ENCODE measurements at places on chromosomes 4 and X. TPM values are rescaled to one million over a fixed set of nuclear protein-coding genes. Genes with fewer than 3 reads are reported as not detected.

PCDH18 gene
- total RNA-seq: 181 TPM

ARL13A gene
- not detected for total RNA-seq

KCNE5 gene
- not detected for total RNA-seq

CSAG3 gene
- total RNA-seq: not detected

PI4K2B gene
- total RNA-seq: 22.9 TPM

NPY1R gene
- total RNA-seq: 1.6 TPM

UVSSA gene
- total RNA-seq: 10.8 TPM

CTAG1A gene
- total RNA-seq: not detected

PABPC1L2B gene
- not detected for total RNA-seq

DNA sequence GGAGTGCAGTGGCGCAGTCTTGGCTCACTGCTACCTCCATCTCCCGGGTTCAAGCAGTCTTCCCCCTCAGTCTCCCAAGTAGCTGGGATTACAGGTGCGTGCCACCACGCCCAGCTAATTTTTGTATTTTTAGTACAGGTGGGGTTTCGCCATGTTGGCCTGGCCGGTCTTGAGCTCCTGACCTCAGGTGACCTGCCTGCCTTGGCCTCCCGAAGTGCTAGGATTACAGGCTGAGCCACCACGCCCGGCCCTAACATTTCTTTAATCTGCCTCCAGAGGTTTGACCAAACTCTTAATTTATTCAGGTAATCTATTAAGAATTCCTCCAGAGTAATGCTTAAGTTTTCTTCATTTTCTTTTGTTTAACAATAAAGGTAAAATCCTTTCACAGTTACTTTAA, 171.0 kb downstream of the RAPGEF2 start:
- no peak for DNase-seq

GRCh38 chr4:3301450-3302172, 8.8 kb downstream of the RGS12 start:
- DNase-seq: no peak

GRCh38 chr4:145679991-145680455, at the start of gene C4orf51:
Gene C4orf51 (plus strand): TSS chr4:145680146. CDS start chr4:145680204, 58 bp downstream.
- DNase-seq: peak; percentile 56

- no peak for DNase-seq
Observed at GRCh38 chrX:154819771-154820341, 14.6 kb upstream of the MPP1 start.

- DNase-seq: peak; percentile 94
Observed at GRCh38 chr4:38069271-38069760, 109.1 kb downstream of the PTTG2 start.

GRCh38 chr4:185171373-185172071, 28.5 kb downstream of the SLC25A4 start:
- no peak for DNase-seq

DNA sequence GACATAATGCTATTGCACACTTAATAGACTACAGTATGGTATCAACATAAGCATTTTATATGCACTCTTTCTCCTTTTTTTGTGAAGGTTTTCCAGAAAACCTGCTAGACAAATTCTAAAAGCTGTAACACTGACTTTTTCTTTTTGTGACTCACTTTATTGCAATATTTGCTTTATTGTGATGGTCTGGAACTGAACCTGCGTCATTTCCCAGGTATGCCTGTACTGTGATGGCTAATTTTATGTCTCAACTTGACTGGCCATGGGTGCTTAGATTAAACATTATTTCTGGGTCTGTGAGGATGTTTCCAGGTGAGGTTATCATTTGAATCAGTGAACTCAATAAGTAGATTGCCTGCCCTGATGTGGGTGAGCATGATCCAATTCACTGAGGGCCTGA, 35.5 kb upstream of the LAMP2 start:
- DNase-seq: no peak

GRCh38 chr4:6926681-6927478, 17.3 kb downstream of the TBC1D14 start:
- DNase-seq: peak; percentile 87

GRCh38 chr4:67744561-67745283, 9.5 kb downstream of the GNRHR start:
- DNase-seq: no peak

- DNase-seq: peak; percentile 41
Observed at GRCh38 chrX:103656617-103657016, 27.8 kb downstream of the TCEAL1 start.

- DNase-seq: no peak
Observed at GRCh38 chrX:127030016-127030748, 210.7 kb downstream of the PRR32 start.

- no peak for DNase-seq
Observed at GRCh38 chr4:57291911-57292310, 181.7 kb upstream of the IGFBP7 start.

Measured in fibroblast of villous mesenchyme (primary cell).